Cardiac septum (tissue), 1 donor: ENCODE measurements at places on chromosomes 3 and 15.

GRCh38 chr3:191290311-191291025, 38.7 kb upstream of the CCDC50 start:
- DNase-seq: no peak

DNA sequence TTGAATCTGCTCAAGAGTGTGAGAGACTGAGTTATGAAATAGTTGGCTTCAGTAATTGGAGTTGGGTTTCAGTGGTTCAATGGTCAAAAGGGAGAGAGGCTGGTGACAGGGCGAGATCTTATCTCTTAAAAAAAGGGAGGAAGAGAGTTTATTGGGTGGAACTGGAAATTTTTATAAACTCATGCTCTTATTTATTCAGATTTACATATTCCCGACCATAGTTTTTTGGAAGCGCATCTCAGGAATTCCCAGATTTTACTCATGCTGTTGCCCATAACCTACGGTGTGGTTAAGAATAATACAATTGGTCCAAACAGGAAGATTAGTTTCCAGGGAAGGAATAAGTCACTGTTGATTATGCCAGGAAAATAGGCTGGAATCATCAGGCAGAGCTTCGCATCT, 41.4 kb downstream of the CD200 start:
- DNase-seq: no peak

DNA sequence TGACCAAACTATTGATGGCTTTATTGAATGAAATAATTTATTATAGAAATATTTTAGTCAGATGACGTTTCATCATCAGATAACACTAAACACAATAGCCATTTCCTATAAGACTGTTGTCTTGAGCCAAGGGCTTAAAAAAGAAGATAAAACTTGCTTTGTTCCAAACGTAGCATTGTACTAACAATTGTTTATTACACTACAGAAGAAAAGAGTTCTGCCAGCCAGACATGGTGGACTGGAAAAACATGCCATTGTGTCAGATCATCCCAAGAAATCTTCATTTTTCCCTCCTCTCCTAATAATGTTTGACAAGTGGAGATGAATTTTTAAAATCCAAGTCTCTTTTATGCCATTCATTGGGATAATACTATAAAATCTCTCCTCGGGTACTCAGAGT, 203.3 kb downstream of the CDIN1 start:
- DNase-seq: no peak

DNA sequence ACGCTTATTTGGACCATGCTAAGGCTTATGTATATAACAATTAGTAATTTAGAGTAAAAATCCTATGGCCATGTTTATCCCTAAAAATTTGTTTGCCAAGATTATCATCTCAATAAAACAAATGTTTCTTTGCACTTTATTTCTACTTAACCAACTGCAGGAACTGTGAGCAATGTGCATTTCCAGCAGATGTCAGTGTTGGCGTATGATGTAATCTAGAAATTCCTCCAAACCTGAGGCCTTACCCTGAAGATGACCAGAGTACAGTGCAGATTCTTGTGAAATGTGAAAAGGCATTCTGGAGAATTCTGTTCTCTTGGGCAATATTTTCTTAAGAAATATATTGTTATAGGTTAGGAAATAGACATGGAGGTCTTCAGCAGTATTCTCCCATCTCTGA, 205.9 kb downstream of the MBNL1 start:
- no peak for DNase-seq

DNA sequence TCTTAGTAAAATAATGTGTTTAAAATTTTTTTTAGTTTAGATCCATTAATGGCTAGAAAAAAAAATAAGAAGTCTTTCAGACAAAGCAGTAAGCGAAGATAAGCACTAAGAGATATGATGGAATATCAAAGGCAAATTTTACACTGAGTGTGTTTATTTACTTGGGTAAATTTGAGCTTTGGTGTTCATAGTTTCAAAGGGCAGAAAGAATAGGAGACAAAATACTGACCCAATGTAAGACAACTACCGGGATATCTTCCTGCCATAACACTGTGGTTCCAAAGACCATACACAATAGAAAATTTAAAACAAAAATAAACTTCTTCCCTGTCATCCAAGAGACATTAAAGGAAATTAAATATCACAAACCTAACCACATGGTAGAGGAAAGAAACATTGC, 25.5 kb upstream of the TP63 start:
- DNase-seq: no peak
